Stimulated activated CD4-positive, alpha-beta T cell treated with anti-CD3 and anti-CD28 coated beads, TNF-alpha, amount 100 ng/mL, for 24 hours (primary cell): ENCODE measurements at places on chromosomes 3 and 15.

DNA sequence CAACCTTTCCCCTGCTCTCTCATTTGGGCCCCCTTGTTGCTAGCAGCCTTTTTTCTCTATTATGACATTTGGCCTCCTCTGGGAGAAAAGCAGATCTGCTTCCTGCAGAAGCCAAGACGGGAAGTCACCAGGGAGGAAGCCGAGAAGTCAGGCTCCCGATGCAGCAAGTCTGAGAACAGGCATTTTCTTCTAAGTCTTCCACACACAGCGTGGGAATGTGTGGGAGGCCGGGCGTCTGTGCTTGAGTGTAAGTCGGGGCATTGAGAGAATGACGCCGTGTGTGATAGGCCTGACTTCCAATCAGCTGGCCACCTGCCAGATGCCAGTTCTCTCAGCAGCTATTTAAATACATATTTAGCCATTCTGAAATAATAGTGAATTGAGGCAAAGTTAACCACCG is 75.8 kb upstream of the FAM98B start:
- no peak for DNase-seq

DNA sequence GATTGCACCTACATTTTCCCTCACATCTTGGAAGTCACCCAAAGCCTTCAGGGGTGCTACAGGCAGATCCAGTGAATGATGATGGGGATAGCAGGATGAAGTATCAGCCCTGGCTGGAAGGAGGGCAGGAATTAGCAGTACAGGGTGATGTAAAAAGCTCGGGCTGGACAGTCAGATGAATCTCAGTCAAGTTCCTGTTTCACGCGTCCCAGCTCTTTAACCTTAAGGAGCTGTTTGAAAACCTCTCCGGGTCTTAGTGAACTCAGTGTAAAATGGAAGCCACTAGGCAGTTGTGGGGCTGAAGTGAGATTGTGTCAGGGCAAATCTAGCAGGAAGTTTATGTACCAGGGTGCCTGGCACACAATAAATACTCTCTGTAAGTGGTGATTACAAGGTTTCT is 166.4 kb upstream of the PROK2 start:
- DNase-seq = no peak

DNA sequence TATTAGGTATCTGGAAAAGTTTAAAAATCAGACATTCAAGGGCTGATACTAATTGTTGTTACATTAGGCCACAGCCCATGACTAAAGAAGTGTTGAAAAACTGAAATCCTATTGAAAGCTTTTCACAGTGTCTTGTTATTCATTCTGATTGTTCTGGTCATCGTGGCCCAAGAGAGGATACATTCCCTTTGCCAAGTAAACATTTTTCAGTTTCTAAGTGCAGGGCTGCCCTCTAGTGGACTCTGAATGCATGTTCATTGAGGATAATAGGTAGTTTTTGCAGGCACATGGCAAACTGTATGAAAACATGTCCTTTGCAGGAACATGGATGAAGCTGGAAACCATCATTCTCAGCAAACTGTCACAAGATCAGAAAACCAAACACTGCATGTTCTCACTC is 181.1 kb downstream of the MYRIP start:
- DNase-seq = no peak

DNA sequence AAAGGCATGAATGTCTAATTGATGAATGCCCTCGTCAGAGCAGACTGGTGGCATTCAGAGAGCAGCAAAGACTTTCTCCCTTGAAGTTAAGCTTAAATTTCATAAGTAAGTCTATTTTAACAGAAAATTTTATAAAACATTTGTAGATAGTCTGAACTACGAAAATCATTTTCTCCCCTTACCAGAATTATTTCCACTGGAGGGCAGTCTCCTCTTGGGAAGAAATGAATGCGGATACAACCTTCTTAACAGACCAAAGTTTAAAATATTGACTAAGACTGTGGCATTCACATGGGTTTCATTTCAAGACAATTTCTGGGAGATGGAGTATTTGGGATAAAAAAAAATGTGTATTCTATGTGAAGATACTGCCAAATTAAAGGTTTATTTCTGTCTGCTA is 669.0 kb downstream of the FHIT start:
- no peak for DNase-seq

GRCh38 chr3:156819842-156820691 is 6.1 kb upstream of the LEKR1 start:
- no peak for DNase-seq

DNA sequence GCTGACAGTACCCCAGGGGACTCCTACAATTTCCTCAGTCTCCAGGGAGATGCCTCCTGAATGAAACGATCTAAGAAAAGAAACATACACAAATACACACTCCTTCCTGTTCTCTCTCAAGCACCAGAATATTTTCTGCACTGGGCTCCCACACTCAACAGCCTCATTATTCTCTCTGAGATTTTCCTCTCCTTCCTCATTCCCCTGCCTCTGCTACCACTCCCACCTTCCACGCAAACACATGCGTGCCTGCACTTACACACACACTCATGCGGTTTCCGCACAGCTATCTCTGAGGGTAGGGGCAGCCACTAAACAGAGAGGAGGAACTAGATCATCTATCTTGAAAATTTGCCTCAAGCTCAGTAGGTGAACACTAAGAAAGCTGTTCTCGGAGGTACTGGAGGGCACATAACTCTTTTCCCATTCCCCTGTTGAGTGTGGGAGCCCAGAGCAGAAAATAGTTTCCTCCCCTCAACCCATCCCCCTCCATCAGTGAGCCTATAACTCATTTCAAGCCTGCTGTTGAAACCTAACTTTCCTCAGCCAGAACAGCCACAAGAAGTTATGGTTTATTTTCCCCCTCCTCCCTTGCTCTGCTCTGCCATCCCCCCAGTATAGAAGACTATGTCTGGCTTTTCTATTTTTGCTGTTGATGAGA is 30.5 kb upstream of the TIPARP start:
- no peak for DNase-seq

- no peak for DNase-seq
Measured at GRCh38 chr3:187257992-187258692, 33.4 kb downstream of the MASP1 start.

DNA sequence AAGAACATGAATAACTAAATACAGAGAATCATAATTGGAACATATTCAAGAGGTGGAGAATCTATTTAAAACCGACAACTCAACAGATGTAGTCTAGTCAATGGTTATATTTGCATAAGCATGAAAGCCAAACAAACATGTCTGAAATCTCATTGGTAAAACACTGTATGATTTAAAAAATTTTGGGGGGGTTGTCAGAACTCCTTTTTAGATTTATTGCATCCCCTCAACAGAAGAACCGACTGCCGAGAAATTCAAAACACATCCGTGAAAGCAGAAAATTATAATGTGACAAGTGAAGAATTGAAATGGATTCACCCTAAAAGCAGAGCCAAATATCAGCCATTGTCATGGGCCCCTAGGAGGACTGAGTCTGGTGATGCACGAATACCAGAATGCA is 633.4 kb upstream of the KCNMB2 start:
- DNase-seq = no peak

GRCh38 chr15:92899601-92899947 is 550 bp upstream of the CHD2 start:
- DNase-seq = no peak

DNA sequence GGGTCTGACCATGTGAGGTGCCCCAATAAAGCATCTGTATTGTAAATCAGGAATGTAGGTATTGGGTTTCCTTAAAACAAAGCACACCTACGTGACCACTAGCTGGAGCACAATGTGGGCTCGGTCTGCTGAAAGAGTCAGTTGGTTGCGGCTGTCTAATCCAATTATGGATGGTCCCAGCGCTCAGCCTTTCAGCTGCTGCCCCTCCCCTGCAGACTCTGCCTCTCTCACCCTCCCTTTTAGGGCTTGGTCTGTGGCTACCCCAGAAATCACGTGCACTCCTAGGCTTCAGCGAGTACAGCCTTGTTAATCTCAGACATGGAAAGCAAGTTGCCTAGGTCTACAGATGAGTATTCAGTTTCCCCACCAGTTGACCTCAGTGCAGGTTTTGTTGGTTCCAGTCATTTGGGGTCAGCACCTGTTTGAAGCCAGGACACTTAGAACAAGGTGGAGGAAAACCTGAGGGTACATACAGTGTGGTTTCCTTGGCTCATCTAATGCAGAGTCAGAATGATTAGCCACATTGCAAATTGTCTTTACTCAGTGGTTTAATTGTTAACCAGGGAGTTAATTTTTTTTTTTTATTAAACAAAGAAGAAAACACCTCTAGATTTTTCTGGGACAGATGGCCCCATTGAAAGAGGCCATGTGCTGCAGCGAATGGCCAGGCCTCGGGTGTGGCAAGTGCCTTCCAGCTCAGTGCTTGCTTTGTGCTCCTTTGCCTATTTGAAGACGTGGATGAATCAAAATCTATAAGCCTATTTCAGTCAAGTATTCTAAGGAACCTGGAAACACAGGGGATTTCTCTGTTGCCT is 137.7 kb downstream of the IGF1R start:
- no peak for DNase-seq

DNA sequence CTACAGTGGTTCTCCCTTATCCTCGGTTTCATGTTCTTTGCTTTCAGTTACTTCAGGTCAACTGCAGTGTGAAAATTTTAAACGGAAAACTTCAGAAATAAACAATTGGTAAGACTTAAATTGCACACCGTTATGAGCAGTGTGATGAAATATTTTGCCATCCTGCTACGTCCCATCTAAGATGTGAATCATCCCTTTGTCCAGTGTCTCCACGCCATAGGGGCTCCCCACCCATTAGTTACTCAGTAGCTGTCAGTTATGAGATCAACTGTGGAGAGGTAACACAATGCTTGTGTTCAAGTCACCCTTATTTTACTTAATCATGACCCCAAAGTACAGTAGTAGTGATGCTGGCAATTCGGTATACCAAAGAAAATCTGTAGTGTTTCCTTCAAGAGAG is 47.4 kb downstream of the TJP1 start:
- DNase-seq = no peak

- DNase-seq = no peak
Measured at GRCh38 chr3:82329300-82329699, 567.9 kb upstream of the GBE1 start.

DNA sequence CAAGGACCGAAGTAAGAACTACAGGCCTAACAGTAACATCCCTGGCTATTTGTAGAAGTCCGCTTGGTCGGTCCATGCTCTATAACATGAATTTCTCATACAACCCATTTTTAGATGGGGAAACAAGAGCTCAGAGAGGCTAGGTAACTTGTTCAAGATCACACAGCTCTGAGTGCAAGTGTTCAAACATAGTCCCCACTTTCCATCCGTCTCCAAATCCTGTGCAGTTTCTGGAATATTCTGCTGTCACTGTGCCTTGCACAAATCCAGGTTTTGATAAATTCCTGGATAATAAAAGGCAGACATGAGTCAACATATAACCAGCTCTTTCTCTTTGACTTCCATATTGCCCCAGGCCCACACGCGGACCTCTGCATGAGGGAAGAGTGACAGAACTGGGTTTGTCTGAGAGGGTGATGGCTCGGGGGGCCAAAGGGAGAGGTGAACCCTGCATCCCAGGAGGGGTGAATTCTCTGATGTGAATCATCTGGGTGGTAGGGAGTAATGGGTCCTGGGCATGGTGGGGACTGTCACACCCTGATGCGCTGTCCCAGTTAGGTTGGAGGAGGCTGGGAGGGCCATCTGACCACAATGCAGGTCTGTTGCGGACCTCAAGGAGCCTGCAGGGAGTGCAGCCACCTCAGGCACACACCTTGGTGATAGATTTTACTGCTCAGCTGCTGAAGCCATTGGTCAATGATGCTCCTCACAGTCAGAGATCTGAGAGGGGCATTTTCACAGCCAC is 162.2 kb downstream of the SMAD6 start:
- no peak for DNase-seq

- no peak for DNase-seq
Measured at GRCh38 chr3:65401359-65402305, 637.1 kb downstream of the MAGI1 start.

DNA sequence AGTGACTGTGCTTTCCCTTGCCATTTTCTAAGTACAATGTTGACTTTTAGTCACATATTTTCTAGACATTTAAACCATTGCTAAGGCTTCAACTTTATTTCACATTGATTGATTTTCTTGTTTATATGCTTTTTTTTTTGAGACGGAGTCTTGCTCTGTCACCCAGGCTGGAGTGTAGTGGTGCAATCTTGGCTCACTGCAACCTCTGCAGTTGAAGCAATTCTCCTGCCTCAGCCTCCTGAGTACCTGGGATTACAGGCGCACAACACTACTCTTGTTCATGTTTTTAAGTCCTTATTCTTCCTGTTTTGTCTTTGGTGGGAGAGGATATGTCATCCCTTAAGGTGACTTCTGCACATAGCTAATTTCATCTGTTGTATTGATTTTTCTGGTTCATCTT is 74.9 kb upstream of the LRRFIP2 start:
- DNase-seq = no peak

- no peak for DNase-seq
Measured at GRCh38 chr15:96408591-96409183, 78.2 kb downstream of the NR2F2 start.

DNA sequence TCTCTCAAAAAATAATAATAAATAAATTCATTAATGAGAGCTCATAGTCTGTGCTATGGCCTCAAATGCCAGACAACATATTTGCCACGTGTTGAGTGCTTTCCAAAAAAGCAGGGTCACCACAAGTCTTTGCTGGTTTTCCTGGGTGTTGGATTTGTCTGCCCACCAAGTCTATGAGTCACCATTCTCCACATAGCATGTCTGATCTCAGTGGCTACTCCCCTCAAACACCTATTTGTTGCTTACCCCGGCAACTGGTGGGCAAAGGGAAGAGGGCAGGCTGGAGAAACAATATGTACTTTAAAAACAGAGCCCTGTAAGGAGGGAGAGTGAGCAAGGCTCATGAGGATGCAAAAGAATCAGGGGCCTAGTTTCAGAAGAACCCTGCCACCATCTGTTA is 120.0 kb upstream of the ARRDC4 start:
- DNase-seq = no peak

GRCh38 chr3:108718454-108718853 is 38.8 kb downstream of the RETNLB start:
- DNase-seq = no peak

- no peak for DNase-seq
Measured at GRCh38 chr3:187943677-187944389, 198.6 kb upstream of the BCL6 start.

- DNase-seq = no peak
Measured at GRCh38 chr3:183991403-183991802, 26.3 kb downstream of the ABCC5 start.

- peak; percentile 65 for DNase-seq
Measured at GRCh38 chr3:195863121-195864061, 45.0 kb downstream of the TNK2 start.

DNA sequence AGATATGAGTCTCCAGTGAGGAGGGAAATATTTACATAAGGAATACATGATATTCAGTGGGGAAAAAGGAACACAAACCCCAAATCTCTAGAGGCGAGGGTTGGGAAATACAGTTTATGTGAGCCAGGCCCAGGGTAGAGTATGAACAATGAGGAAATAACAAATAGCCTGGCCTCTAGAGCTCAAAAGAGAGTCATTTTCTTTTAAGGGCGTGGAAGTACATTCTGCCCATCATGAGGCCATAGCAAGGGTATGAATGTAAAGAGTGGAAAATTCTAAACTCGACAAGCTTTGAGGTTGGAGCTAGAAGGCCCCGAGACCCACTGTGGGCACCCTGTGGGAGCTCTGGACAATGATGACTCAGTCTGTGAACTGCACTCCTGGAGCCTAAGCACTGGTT is 27.8 kb upstream of the IGF2BP2 start:
- DNase-seq = no peak

GRCh38 chr3:2790266-2790815 is 319.8 kb downstream of the IL5RA start:
- DNase-seq = no peak

- DNase-seq = no peak
Measured at GRCh38 chr3:114034211-114034610, 22.1 kb downstream of the CCDC191 start.
